ENCODE measurements at places on chromosomes 3 and 15.

DNA sequence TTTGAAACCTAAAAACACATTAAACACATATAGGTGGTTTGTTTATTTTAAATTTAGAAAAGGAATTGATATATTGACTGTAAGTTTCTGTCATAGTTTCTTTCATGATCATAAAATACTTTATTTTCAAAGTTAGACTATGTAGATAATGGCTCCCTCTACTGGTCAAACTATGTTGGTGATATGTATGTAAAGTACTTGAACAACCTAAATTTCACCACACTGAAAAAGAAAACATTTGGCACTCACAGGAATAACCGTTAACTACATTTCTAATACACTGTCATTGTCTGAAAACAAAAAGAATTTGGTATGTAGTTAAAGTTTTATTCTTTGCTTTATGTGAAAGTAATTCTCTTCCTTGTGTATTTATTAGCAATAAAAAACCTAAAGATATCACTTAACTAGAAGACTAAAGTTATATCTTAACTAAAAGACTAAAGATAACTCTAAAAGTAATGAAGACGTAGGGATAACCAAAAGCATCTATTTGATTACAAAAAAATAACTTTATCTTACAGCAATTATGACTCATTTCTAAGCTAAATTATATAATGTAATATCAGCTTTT lies 427.5 kb downstream of the VGLL3 start:
- DNase-seq: peak; percentile 15

- no peak for DNase-seq
These were observed 338.5 kb downstream of the CADM2 start for GRCh38 chr3:85297291-85297690.

DNA sequence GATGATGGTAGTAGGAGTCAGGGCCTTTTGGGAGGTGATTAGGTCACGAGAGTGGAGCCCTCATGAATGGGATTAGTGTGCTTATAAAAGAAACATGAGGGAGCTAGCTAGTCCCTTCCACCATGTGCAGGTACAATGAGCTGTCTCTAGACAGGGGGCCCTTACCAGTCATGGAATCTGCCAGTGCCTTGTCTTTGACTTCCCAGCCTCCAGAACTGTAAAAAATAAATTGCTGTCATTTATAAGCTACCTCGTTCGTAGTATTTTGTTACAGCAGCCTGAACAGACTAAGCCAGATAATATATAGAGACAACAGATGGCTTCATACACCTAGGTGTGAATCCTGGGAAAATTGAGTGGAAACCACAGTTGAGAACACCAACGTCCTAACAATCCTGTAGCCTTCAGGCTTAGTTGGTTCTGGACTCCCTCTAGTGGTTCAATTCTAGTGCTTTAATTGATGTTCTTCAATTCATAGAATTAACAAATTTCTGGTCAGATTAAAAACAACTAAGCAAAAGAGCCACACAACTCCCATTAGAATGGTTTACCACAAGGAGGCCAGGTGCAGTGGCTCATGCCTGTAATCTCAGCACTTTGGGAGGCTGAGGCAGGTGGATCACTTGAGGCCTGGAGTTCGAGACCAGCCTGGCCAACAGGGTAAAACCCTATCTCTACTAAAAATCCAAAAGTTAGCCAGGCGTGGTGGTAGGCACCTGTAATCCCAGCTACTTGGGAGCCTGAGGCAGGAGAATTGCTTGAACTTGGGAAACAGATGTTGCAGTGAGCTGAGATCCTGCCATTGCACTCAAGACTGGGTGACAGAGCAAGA lies 21.3 kb upstream of the GATM start:
- DNase-seq: peak; percentile 13

GRCh38 chr3:99396651-99397275 lies 241.6 kb upstream of the COL8A1 start:
- DNase-seq: no peak

DNA sequence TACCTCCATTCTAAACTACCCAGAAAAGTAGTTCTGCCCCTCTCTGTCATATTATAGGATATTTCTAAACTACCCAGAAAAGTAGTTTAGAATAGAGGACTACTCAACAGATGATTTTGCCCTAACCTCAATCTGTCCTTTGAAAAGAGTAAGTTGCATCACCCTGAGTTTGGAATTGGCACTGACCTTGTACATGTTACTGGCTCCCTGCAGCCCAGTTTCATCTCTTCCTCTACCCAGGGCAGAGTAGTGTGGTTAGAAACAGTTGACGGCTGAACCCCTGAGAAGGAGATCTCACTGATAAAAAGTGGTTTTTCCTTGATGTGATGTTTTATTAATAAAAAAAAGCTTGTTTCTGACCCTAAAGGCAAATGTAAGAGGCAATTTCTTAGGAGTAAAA lies 340.5 kb upstream of the NECTIN3 start:
- no peak for DNase-seq

DNA sequence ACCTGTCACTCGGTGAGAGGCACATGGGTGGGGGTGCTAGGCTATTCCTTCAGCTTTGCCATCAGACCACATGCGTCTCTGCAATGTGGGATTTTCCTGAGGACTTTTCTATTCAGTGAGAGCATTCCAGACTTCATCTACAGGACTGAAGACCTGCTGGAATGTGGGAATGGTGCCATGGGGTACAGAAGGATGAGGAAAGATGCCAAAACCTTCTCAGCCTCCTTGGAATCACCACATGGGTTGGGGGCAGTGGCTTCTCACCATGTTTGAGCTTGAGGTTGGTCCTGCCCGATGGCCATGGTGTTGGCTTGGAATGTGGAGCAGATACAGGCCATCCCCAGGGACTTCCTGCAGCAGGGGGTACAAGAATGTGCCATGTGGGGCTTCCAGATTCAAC lies 80.9 kb upstream of the KLF13 start:
- no peak for DNase-seq

DNA sequence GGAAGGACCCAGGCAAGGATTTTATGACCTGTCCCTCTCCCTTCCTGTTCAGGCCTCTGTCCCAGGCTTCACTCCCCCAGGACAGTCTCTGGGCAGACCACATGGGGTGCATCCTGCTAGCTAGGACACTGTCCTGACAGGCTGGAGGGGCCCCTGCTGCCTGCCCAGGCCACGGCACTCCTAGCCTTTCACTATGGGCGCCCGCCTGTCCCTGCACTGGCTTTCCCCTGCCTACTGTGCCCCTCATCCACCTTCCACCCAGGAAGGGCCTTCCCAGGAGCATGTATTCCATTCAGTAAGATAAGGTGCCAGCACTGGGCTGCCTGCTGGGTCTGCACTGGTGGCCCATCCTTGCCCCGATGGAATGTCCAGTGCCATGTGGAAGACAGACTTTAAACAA lies 145.3 kb downstream of the DNAJB8 start:
- no peak for DNase-seq

DNA sequence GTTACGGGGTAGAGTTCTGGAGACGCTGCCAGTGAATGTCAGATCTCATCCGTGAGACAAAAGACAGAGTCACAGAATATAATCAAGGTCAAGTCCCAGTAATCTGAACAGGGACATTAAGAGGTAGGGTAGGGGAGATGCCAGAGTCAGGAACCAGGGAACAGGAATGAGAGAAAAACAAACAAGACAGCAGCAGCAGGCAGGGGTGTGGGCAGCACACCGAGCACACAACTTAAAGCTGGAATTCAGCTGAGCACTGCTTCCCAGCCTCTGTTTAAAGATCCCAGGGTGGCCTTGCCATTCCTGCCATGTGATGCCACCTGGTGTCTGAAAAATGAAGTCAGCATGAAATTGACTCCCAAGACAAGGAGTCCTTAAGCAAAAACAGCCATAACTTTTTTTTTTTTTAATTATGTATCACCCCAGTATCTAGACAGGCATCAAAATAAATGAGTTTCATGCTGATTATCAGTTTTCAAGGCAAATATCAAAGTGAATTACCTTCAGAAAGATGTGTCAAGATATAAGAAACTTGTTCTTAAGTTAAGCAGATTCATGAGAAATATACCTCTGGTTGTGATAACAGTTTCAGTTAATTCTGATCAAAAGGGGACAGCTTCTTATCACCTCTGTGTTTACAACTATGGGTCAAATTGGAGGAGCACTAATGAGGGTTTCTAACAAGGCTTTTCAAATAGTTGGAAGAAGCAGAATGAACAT lies 203.7 kb downstream of the SLC9A9 start:
- peak; percentile 77 for DNase-seq

All from smooth muscle cell of the brain vasculature (primary cell).